Cortex of kidney (tissue), 1 donor: ENCODE measurements at places on chromosomes 5 and 9.

DNA sequence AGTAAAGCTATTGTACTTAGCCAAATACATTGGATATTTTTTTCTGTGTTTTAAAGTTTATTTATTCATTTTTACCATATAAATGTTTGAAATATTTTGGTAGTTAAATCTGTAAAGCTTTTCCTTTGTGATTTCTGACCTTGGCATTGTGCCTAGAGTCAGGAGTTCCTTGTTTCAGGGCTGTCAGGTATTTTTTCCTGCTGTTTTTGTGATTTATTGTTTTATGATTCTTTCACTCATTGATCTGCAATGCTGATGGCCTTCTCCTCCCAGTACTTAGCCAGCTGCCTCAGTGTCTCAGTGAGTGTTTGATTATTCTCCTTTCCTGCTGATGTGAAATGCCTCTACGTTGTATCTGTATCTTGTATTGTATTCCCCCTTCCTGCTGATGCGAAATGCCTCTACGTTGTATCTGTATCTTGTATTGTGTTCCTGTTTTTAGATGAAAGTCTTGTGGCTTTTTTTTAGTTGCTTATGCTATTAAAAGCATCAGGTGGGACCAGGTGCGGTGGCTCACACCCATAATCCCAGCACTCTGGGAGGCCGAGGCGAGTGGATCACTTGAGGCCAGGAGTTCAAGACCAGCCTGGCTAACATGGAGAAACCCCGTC lies 61.0 kb downstream of the EHMT1 start:
- no peak for DNase-seq

DNA sequence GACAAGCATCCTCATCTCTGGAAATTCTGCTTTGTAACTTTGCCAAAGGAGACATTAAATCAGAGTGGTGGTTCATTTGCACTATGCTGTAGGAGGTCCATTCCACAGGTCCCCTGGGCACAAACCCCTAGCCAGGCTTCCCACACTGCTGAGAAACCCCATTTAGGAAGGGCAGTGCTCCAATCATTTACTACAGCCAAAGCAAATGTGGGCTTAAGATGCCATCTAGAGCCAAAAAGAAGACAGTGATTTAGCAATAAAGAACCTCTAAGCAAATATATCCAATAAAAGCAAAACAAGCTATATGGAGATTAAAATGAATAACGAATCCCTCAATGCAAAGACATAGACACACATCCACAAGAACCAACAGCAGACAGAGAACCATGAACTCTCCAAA lies 129.0 kb upstream of the ALDH1B1 start:
- DNase-seq: no peak

GRCh38 chr5:62310426-62311143 lies 4.6 kb downstream of the KIF2A start:
- no peak for DNase-seq

GRCh38 chr5:135215617-135216470 lies 181.8 kb upstream of the PITX1 start:
- no peak for DNase-seq

DNA sequence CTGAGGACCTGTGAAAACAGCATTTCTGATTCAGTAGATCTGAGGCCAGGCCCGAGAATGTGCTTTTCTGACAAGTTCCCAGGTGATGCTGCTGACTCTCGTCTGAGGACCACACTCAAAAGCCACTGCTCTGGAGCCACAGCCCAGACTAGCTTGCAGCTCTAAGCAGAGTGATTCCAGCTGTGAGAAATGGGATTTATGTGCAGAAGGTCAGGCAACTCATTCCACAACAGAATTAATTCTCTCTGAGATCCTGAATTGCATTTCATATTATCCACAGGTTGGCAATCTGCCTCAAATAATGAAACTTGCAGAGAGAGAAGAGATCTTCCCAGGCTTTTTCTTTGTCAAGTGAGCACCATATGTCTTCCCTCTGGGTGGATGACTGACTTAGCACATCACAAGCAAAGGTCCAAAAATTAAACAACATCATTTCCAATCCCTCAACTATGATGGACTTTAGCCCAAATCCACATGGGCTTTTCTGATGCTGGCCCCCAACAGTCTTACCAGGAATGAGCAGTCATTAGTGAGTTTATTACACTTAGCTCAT lies 140.2 kb downstream of the ALDH1A1 start:
- no peak for DNase-seq

GRCh38 chr9:22158927-22159346 lies 149.8 kb upstream of the CDKN2B start:
- no peak for DNase-seq

GRCh38 chr5:6188976-6189375 lies 189.4 kb downstream of the MED10 start:
- DNase-seq: no peak

GRCh38 chr5:77881528-77881927 lies 105.4 kb upstream of the TBCA start:
- no peak for DNase-seq

GRCh38 chr9:16031486-16031885 lies 478.6 kb downstream of the CCDC171 start:
- DNase-seq: no peak

DNA sequence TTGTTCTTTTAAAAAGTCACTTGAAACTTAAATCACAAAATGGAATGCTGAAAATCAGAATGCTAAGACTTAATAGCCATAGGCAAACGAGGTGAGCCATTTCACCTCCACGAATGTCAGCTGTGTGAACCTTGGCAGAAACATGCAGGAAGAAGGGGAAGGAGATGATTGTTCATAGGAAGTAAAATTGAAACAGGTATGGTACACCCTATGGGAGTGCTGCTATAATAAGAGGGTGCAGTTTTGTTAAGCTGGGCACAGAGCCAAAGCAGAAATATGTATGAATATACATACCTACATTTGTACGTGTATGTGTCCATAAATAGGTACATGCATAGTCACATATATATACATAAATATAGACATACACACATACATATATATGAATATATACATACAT lies 51.0 kb upstream of the SPINK5 start:
- no peak for DNase-seq

DNA sequence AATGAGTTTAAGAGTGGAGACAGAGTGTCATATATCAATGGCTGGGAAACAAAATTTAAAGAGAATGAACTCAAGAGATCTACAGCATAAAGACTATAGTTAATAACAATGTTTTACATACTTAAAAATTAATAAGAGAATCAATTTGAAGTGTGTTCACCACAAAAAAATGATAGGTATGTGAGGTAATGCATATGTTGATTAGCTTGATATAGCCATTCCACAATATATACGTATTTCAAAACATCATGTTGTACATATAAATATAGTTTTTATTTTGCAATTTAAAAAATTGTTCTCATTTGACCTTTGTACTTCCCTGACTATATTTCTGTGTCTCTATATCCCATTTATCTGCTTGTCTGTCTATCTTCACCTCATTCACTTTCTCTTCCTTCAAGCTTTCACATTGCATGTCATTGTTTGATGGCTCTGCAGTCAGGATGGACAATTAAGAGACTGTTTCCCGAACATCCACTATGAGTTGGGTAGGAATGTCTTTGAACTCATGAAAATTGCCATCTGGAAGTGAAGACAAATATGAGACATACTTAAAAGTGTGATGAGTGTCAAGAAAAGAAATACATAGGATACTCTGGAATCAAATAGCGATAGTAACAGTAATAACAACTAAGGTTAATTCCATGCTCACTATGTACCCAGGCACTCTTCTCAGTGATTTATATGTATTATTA lies 359.9 kb upstream of the ACTBL2 start:
- DNase-seq: no peak

- DNase-seq: no peak
Measured at GRCh38 chr5:177355162-177355867, 2.4 kb upstream of the RGS14 start.

DNA sequence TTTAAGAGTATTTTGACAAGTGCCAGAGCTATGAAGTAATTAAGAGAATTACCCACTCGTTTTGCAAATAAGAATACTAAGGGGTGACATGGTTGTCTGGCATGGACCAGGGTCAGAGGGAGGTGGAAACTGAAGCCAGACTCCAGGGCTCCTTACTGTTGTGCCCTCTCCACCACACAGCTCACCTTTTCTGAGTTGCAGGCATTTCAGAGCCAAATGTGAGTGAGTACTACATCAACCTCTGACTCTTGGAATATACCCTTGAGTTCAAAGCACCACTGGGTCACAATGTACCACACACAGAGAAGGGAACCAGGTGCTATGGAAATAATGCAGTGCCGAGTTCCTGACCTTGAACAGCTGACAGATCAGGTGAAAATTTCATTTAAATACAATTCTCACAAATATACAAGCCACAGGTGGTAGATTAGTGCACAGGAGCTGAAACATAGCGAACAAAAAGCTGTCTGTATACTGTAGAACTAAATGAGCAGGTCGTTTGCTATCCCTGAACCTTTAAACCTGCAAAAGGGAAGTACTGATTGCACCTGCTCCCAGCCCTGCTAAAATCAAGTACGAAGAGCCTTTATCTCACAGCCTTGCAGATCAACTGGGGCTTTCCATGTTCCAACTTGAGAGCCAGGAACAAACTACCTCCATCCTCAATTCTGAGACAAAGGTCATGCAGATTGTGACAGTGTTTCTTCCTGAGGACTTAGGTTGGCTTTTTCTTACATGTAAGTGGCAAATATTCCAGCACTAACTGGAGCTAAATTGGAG lies 57.0 kb downstream of the GOLM1 start:
- no peak for DNase-seq

- no peak for DNase-seq
Measured at GRCh38 chr9:81211741-81212140, 477.6 kb downstream of the TLE1 start.

- no peak for DNase-seq
Measured at GRCh38 chr5:52283221-52283620, 504.5 kb upstream of the ITGA1 start.

DNA sequence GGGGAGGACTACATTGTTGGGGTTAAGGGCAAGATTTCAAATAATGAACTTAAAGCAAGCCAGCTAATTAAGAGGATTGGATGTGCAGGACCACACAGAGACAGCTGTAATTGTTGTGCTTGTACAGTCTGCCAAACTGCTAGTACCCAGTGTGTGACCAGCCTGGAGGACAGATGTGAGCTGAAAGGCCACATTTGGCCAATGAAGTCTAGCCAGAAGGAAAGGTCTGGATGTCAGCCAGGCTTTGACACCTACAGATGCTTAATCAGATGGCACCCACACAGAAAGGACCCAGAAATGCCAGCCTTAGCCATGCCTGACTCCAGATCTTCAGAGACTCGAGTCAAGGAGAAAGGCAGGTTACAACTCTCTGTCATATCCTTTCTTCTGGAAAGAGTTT lies 491.1 kb downstream of the KIF4B start:
- no peak for DNase-seq

DNA sequence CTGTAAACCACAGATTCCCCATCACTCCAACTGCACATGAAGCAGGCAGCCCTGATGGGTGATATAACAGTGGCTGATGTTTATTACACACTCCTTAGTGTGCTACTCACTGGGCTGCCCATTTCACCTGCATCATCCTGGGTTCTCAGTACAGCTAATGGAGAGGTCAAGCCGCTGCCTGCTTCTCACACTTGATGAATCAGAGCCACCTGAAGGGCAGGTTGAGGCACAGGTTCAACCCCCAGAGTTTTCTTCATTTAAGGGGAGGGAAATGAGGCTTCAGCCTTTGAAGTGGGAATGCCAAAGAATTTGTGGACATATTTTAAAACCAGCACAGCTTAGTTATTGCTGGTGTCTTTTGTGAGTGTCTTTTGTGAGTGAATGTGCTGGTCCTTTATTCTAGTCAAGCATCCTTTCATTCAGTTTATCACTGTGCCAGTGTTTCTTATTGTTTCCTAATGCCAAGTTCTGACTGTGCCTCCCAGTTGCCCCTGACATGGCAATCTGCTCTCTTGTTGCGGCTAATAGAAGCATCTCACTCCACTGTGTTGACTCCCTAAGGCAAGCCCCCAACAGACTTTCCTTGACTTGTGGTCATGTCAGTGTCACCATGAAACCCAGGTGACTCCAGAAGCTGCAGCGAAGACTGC lies 109.2 kb downstream of the FBXL7 start:
- no peak for DNase-seq
